ENCODE measurements at places on chromosomes 4 and X.

DNA sequence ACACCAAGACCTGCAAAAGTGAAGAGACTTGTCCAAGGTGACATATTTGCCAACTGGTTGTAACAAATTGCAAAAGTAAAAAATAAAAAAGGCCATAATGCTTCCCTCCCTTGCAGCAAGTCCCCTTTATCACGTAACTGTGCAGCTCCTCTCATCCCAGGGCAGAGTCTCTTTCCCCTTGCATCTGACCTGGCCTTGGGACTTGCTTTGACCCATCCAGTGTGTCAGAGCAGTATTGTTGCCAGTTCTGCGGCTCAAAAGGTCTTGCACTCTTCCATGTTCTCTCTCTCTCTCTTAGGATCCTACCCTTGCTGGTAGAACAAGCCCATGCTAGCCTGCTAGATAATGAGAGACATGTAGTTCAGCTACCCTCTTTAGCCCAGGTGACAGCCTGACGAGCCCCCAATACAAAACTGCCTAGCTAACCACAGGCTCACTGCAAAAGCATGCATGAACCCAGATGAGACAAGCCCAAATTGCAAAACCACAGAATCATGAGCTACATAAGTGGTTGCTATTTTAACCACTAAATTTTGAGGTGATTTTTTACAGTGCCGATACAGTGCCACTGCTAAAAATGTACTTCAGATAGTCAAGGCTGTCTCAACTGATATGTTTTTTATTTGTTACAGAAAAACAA lies 289.5 kb upstream of the PPARGC1A start:
- DNase-seq: no peak

DNA sequence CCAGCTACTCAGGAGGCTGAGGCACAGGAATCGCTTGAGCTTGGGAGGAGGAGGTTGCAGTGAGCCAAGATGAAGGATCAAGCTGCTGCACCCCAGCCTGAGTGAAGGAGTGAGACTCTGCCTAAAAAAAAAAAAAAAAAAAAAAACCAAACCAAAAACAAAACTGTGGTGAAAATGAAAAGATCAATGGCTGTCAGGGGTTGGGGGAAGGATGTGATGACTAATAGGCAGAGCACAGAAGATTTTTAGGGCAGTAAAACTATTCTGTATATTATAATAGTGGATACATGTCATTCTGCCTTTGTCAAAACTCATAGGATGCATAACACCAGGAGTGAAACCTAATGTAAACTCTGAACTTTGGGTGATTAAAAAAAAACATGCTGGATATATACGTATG lies 69.9 kb upstream of the ELOVL6 start:
- DNase-seq: no peak

GRCh38 chr4:1542516-1543320 lies 136.5 kb upstream of the NKX1-1 start:
- DNase-seq: no peak

GRCh38 chr4:18321956-18322530 lies 300.5 kb upstream of the LCORL start:
- no peak for DNase-seq

Measured in cerebellar nuclear complex (tissue), 1 donor.